Left kidney (tissue), 8 donors: ENCODE measurements at places on chromosomes 13 and 19. TPM values are rescaled to one million over a fixed set of nuclear protein-coding genes. Genes with fewer than 3 reads are reported as not detected.

DNA sequence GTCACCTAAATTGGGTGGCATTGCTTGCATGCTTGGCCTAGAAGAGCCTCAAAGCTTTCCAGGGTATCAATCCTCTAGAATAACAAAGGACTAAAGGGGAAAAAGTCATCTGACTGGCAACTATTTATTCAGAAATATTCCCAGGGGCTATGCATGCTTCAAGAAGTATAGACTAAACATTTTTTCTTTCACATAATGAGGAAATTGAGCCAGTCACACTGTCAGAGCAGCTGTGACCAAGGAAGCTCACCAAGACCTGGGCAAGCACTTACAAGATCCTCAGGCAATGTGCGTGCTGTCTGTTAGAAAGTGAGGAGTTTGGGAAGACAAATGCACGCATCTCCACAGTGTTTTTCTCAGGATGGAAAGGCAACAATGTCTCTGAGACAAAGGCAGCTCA, 747.2 kb downstream of the DIAPH3 start:
- no peak for DNase-seq

DNA sequence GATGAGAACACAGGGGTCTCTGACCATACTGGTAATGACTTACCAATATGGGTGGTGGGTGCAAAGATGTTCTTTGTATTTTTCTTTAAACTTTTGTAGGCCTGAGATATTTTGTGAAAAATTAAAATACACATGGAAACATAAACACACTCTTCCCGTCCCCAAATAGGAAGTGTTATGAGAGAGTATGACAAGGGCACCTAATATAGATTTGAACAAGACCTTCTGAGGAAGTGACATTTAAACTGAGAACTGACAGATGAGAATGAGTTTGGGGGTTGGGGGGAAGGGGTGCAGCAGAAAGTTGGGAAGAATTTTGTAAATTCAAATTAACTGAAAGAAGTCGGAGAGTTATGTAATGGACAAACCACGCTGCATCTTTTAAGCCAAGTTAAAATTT, 224.2 kb downstream of the RGCC start:
- DNase-seq, result no peak

The IGSF23 gene
- 0.83 TPM for polyA plus RNA-seq

The ZNF814 gene
- 88.9 TPM for polyA plus RNA-seq

GRCh38 chr19:19062454-19063182, 1.2 kb upstream of the SLC25A42 start:
- DNase-seq, result peak; percentile 31

GRCh38 chr13:76148926-76149325, 512.8 kb downstream of the LMO7 start:
- no peak for DNase-seq

GRCh38 chr19:41016488-41017071, 25.5 kb downstream of the CYP2B6 start:
- DNase-seq, result no peak
